ENCODE measurements at places on chromosomes 2 and 18.

DNA sequence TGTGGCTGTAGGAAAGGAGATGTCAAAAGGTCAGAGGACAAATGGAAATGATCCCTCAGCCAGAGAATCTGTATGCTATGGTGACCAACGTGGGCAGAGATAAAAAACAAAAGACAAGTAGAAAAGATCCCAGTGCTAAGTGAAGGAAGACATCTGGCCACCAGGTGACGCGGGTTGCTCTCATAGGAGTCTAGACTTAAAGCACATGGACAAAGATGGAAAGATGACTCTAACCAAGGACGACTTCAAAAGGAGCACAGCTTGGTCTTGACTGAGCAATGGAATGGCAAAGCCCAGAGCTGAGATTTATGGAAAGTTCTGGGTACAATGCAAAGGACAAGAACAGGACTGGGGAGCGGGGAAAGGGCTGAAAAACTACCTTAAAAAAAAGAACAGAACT, 96.8 kb downstream of the CLIP4 start:
- DNase-seq = no peak

- no peak for DNase-seq
These were observed 427 bp downstream of the RBKS start for GRCh38 chr2:27889774-27890145.

DNA sequence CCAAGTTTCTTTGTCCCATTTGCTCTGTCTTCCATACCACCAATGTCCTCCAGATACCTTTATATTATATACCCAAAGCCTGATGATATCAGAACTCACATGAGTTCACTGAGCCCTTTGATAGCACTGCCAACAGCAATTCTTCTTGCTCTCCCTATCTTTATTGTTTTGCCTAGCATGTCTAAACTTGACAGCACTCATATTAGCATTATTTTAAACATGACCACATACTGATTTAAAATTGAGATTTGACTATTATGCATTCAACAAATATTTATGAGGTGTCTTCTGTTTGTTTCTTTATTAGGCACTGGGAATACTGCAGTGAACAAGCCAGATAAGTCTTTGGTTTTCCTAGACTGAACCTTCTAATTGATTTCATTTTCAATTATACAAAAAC, 587.3 kb upstream of the GCFC2 start:
- DNase-seq = no peak

GRCh38 chr2:226991663-226992062, 155.8 kb downstream of the RHBDD1 start:
- DNase-seq = no peak

GRCh38 chr18:53567929-53568574, 656.4 kb downstream of the MBD2 start:
- DNase-seq = peak; percentile 2

DNA sequence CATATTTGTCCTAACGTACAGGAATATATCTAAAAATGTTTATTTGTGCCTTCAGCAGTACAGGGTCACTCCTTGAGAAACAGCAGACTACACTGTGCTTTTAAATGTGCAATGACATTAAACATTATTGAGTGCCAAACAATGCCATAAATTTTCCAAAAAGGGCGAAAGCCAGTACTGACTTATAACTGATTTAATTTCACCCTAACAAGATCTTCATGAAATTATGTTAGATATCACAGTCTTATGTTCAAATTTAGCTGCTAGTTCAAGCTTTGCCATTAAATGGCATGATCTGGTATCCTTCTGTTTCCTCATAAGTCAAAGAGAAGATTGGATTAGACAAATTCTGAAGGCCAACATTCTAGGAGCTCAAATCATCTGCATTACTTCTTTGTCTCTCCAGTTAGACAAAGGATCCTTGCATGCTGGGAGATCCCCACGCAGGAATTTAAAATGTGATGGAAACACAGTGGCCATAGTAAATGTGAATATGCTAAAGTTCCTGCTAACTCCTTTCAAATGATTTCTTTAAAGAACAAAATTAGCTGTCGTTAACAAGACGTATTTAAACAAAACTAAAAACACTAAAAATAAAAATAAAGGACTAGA, 129.3 kb upstream of the STON1 start:
- DNase-seq = no peak

DNA sequence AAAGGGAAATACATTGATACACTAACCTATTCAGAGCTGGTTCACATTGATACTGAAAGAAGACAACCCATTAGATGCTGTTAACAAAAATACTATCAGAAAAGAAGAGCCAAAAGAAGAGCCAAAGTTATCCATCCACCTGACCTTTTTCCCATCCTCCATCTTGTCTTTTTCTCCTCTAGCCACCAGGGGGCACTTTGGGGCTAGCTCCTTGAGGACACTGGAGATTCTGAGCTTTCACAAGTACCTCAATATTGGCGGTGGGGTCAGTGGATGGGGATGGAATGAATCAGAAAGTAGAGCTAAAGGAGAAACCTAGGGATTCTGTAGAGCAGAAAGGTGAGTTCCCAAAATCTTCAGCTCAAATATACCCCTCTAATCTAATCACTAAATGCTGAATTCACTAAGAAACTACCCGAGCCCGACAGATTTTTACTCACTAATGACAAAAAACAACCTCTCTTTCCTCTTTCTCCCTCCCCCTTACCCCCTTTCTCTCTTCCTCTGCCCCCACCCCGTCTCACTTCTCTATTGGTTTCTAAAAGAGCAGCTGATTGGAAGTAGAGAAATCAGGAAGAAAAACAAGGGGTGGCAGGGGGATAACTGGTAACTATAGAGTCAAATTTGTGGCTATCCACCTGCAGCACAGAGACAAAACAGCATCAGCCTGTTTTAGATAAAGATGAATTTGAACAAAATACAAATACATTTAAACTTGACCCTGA, 203.3 kb downstream of the TCF4 start:
- DNase-seq = no peak

DNA sequence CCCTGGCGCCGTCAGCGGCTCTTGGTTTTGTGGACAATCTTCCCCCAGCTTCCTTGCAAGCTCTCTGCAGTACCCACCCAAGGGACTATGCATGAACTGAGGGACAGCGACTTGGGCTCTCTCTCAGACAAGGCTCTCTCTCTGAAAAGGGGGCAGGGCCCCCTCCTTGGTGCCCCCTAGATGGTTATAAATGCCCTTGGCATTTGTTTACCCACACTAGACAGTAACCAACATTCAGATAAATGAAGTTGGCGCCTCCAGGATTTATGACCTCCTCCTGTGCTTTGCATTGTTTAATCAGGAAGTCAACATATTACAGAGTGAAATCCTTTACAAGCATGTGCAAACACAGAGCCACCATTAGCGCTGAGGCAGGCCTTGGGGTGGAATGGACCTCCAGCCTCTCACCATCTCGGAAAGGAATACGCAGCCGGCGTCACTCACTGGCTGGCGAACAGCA, 547.4 kb upstream of the ID2 start:
- no peak for DNase-seq

DNA sequence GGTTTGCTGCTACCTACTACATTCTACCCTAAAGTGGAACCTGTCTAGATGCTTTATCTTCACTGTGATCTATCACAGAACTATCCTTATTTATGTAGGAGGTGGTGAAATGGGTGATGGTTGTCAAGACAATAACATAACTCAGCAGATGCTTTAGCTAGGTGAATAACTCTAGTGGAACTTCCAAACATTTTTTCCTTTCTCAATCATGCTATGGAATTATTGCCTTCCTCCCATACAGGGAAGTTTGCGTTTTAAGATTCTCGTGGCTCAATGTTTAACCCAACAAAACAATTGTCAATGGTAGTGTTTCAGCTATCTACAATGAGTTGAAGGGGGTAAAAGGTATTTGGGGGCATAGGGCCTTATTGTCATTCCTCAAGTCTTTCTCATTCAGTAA, 82.6 kb upstream of the GLI2 start:
- no peak for DNase-seq

DNA sequence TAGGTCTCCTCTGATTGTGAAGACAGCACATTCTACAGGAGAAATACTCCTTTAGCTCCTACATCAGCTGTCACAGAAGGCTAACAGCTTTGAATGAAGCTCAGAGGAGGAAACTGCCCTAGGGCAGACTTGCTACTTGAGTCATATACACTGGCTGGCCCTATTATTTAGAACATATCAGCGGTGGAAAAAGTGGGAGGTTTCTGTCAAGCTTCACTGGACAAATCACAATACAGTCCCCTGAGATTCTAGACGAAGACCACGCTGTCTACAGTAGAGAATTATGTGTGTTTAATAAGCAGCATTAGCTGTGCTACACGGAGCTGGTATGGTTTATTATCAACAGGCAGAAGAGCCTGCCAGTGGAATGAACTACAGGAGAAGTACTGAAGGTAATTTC, 230.9 kb upstream of the FSIP2 start:
- DNase-seq = no peak

- no peak for DNase-seq
These were observed 55.9 kb upstream of the ZNF385B start for GRCh38 chr2:179917272-179917671.

DNA sequence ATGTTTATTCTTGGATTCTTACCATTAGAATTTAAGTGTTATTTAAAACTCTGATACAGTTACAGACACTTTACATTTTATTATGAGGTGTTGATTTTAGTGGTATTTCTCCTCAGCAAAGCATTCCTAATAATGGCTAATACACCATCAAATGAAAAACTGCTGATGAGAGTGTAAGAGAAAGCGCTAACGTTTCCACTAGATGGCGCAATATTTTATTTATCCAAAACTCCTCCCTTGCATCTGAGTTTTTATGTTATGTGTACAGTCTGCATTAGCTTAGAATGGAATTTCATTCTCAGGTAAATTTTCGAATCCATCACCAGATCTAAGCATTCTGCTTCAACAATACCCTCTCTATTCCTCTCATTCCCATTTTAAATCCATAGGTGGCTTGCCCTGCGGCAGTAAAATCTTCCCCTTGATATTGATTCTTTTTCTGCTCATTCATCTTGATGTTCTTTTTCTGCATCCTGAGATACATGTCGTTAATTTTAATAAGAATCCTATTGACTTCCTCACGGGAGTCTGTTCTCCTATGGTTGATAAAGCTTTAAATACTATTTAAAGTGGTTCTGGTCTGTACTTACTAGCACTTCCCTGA, 53.9 kb downstream of the PRKRA start:
- DNase-seq = peak; percentile 52

- DNase-seq = no peak
These were observed 50.7 kb downstream of the LIPG start for GRCh38 chr18:49612515-49613033.

DNA sequence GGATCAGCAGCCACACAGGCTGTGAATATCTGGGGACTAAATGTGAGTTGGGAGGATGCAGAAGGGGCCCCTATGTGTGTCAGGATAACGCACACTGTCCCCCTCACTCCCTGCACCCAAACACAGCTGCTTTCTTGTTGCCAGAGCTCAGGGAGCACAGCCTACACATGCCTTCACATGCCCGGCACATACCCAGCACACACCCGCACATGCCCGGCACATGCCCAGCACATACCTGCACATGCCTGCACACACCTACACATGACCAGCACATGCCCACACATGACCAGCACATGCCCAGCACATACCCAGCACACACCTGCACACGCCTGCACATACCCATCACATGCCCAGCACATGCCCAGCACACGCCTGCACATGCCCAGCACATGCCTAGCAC, 75.6 kb downstream of the TPO start:
- no peak for DNase-seq

DNA sequence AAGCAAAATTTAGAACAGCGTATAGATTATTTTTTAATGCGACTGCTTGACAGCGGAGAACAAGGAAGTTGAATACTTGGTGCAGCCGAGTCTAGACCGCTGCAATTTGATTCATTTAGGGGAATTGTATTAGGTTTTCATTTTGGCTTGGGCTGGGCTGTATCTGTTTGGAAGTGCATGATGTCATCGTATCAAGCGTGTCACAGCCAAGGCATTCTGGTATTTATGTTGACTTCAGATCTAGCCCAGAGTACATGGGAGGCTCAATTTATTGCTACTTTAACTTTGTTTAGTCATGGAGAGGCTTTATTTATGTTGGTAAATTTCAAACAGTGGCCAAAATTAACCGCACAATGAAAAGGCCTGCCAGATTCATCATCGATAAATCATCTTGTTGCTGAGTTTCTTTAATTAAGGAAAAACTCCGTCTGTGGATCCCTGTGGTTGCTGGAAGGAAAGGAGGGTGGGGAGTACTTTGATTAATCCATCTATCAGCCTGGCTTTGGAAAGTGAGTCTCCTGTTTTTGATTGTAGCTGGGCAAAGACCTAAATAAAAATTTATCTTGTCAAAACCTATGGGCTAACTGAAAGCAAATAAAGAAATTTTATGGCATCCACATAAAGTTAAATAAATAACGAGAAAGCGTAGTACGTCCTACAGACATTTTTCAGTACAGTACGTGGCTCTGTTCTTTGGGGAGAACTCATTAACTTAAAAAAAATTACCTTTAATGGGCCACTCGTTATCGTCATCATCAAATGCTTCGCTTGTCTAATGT, 230.4 kb upstream of the SPRED2 start:
- DNase-seq = peak; percentile 14

DNA sequence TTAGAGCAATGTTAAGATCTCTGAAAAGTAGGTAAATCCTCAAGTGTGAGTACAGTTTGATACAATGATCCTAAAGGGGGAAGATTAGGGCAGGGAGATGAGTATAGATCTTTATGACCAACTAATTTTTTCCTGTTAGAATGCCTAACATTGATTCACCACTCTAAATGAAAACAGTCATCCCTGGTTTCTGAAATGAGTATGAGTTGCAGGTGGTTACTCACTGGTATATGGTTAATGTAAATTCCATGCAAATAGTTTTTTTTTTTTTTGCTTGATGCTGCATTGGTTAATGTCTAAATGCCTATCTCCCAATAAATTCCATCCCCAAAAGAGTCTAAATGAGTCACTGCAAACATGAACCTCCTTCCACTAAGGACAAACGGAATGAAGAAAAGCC, 55.0 kb upstream of the SERPINB2 start:
- no peak for DNase-seq

GRCh38 chr2:7625392-7626138, 708.4 kb downstream of the RNF144A start:
- no peak for DNase-seq

DNA sequence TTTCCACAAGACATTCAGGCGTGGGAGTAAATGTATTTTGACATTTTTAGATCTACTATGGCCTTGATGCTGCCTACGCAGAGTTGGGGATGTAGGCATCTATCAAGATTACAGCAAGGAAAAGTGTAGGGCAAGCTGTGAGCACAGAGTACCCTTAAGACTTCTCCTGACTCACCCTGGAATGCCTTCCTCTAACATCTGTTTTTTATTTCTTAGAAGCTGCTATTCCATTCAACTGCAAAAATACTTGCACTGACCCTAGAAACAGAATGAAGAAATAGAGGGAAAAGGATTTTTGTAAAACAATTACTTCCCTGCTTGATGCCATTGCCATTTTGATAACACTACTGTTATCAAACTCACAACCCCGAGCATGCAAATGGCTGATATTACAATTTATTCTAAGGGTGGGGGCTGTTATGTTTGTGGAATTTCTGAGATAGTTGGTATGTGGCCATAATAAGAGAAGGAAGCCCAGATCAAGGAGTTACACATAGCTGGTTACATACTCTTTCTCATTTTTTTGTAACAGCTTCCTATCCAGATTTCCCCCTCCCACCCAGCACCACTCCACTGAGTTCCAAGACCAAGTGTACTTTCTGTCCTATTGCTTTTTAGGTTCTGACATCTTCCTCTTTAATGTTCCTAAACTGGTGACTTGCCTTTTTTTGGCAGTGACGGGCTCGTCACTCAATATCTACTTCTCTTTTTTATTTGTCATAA, 6.0 kb upstream of the ROCK1 start:
- no peak for DNase-seq

- no peak for DNase-seq
These were observed 57.1 kb downstream of the ZFP36L2 start for GRCh38 chr2:43169099-43169945.

Measured in cerebellum (tissue), 4 donors.